ENCODE measurements at places on chromosomes 4 and X. TPM values are rescaled to one million over a fixed set of nuclear protein-coding genes. Genes with fewer than 3 reads are reported as not detected.

DNA sequence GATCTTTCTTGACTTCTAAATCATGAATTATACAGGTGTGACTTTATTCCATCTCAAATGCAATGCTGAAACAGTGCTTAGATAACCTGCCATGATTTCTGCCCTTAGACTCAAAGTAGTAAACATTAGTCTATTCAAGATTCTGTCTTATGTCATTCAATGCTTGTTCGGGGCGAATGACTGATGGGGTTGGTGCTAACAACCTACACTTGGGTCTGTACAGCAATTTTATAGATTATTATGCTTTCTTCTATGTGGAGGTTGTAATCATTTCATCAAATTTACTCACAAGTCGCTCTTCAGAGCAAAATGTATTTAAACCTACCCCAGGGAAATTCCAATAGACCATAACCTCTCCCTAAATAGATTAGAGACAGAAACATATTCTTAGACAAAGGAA lies 1021.5 kb upstream of the GRID2 start:
- H3K4me3 ChIP-seq, result no peak overlapping the region
- H3K36me3 ChIP-seq, result no peaks in the 10 kb centered on the region
- no peak for DNase-seq
- H3K4me1 ChIP-seq, result peaks cover under 1% of the 10 kb centered on the region
- H3K27me3 ChIP-seq, result no peaks in the 10 kb centered on the region

- no peak for DNase-seq
- H3K36me3 ChIP-seq, result peaks cover 13% of the 10 kb centered on the region
- peaks cover 36% of the 10 kb centered on the region for H3K4me1 ChIP-seq
Measured at GRCh38 chr4:78297116-78297800, 240.1 kb downstream of the FRAS1 start.

DNA sequence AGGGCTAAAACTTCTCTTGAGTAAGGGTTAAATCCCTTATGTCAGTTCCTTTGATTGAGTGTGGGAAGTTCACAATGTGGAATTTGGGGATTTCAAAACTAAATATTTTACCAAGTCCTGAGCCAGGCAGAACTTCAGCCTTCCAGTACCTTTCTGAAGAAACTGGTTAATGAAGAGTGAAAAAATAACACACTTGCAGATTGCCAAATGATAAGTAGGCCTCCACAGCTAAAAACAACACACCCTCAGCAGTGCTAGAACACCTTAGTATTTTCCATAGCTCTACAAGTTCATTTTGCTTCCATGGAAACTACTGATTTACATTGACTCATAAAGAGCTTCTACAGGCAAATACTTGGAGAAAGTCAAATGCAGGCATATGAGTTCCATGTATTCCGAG lies 326.8 kb downstream of the ZNF674 start:
- no peaks in the 10 kb centered on the region for H3K36me3 ChIP-seq
- DNase-seq, result no peak
- no peak overlapping the region for H3K4me3 ChIP-seq
- no peak overlapping the region for H3K27ac ChIP-seq
- H3K4me1 ChIP-seq, result no peaks in the 10 kb centered on the region
- H3K27me3 ChIP-seq, result no peaks in the 10 kb centered on the region

GRCh38 chr4:3040452-3041191 lies 33.7 kb downstream of the HTT-AS start:
- H3K4me3 ChIP-seq, result no peak overlapping the region
- no peak for DNase-seq
- H3K4me1 ChIP-seq, result peaks cover 4% of the 10 kb centered on the region
- H3K27me3 ChIP-seq, result no peaks in the 10 kb centered on the region
- H3K27ac ChIP-seq, result no peak overlapping the region

- H3K4me3 ChIP-seq, result no peak overlapping the region
- H3K27me3 ChIP-seq, result no peaks in the 10 kb centered on the region
- H3K36me3 ChIP-seq, result no peaks in the 10 kb centered on the region
- no peak overlapping the region for H3K27ac ChIP-seq
Measured at GRCh38 chrX:144295921-144296320, 412.1 kb downstream of the UBE2NL start.

GRCh38 chr4:19930742-19931141 lies 321.0 kb upstream of the SLIT2 start:
- no peaks in the 10 kb centered on the region for H3K36me3 ChIP-seq
- no peak overlapping the region for H3K27ac ChIP-seq
- H3K27me3 ChIP-seq, result peaks cover 2% of the 10 kb centered on the region
- DNase-seq, result no peak
- no peak overlapping the region for H3K4me3 ChIP-seq

- peaks cover 7% of the 10 kb centered on the region for H3K27me3 ChIP-seq
- no peak overlapping the region for H3K4me3 ChIP-seq
- DNase-seq, result peak; percentile 11
- H3K4me1 ChIP-seq, result peaks cover 12% of the 10 kb centered on the region
- no peaks in the 10 kb centered on the region for H3K36me3 ChIP-seq
Measured at GRCh38 chr4:173121076-173121561, 47.5 kb upstream of the GALNT7 start.

GRCh38 chr4:121421594-121421993 lies 40.8 kb upstream of the QRFPR start:
- H3K27me3 ChIP-seq, result no peaks in the 10 kb centered on the region
- H3K4me3 ChIP-seq, result no peak overlapping the region
- no peaks in the 10 kb centered on the region for H3K4me1 ChIP-seq
- no peak for DNase-seq
- H3K27ac ChIP-seq, result no peak overlapping the region
- H3K36me3 ChIP-seq, result no peaks in the 10 kb centered on the region

GRCh38 chr4:148447681-148448080 lies 5.5 kb upstream of the NR3C2 start:
- H3K4me3 ChIP-seq, result no peak overlapping the region
- H3K27me3 ChIP-seq, result peaks cover 7% of the 10 kb centered on the region
- no peak for DNase-seq
- H3K36me3 ChIP-seq, result no peaks in the 10 kb centered on the region
- H3K4me1 ChIP-seq, result peaks cover 6% of the 10 kb centered on the region

DNA sequence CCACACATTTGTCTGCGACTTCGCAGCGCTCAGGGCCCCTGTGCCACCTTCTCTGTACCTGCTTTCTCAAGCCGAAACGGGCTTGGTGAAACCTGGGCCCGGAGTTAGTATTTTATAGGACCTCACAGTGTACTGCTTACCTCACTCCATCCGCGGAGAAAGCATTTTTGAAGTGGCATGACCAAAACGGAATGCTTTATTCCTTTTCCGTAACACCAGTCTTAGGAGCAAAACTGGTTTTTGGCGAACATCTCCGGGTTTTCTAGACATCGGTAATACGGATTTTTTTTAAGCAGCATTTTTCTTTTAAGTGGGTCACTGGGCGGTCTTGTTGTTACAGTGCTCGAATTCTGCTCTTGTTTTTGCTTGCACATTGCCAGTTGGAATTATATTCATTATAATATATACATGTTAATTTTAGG lies 3.6 kb downstream of the ZIC3 start:
- peak overlapping the region; percentile 89 for H3K4me3 ChIP-seq
- H3K4me1 ChIP-seq, result peaks cover 7% of the 10 kb centered on the region
- no peak for DNase-seq

GRCh38 chrX:10399043-10399741 lies 221.2 kb downstream of the MID1 start:
- no peak overlapping the region for H3K27ac ChIP-seq
- no peak for DNase-seq
- peaks cover 2% of the 10 kb centered on the region for H3K4me1 ChIP-seq
- no peaks in the 10 kb centered on the region for H3K36me3 ChIP-seq

DNA sequence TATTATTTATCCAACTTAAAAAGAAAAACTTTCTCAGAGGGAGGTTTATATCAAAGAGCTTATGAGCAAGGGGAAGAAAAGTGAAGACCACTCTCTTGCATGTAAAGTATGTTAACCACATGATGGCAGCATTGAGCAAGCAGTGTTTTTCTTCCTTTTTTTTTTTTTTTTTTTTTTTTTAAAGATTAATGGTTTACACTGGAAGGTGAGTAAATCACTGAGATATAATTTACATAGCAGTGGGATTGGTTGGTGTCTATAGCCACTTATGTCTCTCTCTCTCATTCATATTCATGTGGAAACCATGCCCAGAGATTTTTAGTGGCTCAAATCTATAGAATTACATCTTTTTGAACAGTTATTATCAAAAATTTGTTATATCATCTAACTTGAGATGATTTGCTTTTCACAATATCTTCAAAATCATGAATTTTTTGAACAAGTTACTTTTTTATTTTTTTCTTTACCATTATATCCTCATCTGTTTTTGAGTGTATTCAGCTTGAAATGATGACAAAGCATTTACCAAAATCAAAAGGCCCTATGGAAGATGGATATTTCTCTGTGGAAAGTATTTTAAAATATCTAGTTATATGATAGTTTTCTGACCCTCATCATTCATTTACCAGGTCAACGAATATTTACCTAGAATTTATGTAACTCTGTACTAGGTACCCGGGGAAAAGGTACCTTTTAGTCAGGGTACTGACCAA lies 31.6 kb downstream of the MTHFD2L start:
- H3K27me3 ChIP-seq, result no peaks in the 10 kb centered on the region
- no peak overlapping the region for H3K27ac ChIP-seq
- H3K4me1 ChIP-seq, result no peaks in the 10 kb centered on the region

GRCh38 chrX:69116077-69116476 lies 49.2 kb downstream of the PJA1 start:
- H3K36me3 ChIP-seq, result no peaks in the 10 kb centered on the region
- H3K27ac ChIP-seq, result no peak overlapping the region
- no peaks in the 10 kb centered on the region for H3K27me3 ChIP-seq
- DNase-seq, result no peak

GRCh38 chr4:105666693-105667092 lies 41.8 kb downstream of the INTS12 start:
- H3K27me3 ChIP-seq, result no peaks in the 10 kb centered on the region
- no peak overlapping the region for H3K27ac ChIP-seq
- H3K36me3 ChIP-seq, result no peaks in the 10 kb centered on the region
- DNase-seq, result no peak
- no peaks in the 10 kb centered on the region for H3K4me1 ChIP-seq

DNA sequence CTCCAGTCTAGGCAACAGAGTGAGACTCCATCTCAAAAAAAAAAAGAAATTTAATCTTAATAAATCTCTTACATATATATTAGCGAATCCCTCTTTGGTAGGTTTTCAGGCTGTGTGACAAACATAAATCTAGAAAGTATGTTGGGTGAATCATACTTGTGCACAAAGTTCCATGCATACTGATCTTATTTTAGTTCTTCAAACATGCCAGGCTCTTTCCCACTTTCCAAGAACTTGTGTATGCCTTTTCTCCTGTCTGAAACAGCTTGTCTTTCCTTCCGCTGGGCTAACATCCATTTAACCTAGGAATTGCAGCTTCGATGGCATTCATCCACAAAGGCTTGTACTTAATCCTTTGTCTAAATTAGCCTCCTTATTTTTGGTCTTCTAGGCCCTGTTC lies 156.6 kb upstream of the CASK start:
- no peaks in the 10 kb centered on the region for H3K36me3 ChIP-seq
- no peak overlapping the region for H3K4me3 ChIP-seq
- DNase-seq, result no peak
- H3K4me1 ChIP-seq, result peaks cover 3% of the 10 kb centered on the region
- no peak overlapping the region for H3K27ac ChIP-seq
- no peaks in the 10 kb centered on the region for H3K27me3 ChIP-seq

DNA sequence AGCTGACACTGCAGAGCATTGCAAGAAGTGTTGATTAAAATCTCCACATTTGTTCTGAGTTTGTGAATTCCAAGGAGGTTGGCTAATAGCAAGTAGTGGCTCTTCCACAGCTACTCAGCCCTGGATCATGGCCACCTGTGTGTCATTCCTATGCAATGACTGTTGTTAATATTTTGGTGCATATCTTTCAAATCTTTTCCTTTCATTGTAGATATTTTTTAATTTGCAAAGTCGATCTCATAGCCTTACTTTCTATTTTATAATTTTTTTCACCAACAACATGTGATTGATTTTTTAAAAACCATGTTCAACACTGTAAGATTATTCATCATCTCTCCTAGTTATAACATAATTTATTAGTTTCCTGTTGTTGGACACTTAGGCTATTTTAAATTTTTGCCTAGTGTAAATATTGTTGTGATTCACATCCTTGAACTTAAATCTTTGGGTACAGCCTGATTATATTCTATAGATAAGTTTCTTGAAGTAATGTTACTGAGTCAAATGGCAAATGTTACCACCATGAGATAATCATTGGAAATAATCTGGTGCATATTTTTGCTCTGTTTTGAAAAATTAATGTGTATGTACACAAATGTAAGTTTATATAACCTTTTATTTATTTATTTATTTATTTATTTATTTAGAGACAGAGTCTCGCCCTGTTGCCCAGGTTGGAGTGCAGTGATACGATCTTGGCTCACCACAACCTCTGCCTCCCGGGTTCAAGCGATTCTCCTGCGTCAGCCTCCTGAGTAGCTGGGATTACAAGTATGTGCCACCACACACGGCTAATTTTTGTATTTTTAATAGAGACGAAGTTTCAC lies 17.1 kb upstream of the ARHGAP10 start:
- H3K27me3 ChIP-seq, result no peaks in the 10 kb centered on the region
- H3K4me1 ChIP-seq, result no peaks in the 10 kb centered on the region
- H3K36me3 ChIP-seq, result no peaks in the 10 kb centered on the region
- no peak overlapping the region for H3K4me3 ChIP-seq

- H3K27me3 ChIP-seq, result no peaks in the 10 kb centered on the region
- H3K4me1 ChIP-seq, result no peaks in the 10 kb centered on the region
- H3K27ac ChIP-seq, result no peak overlapping the region
- no peak overlapping the region for H3K4me3 ChIP-seq
- H3K36me3 ChIP-seq, result no peaks in the 10 kb centered on the region
Measured at GRCh38 chrX:136200466-136200865, 50.7 kb downstream of the MAP7D3 start.

DNA sequence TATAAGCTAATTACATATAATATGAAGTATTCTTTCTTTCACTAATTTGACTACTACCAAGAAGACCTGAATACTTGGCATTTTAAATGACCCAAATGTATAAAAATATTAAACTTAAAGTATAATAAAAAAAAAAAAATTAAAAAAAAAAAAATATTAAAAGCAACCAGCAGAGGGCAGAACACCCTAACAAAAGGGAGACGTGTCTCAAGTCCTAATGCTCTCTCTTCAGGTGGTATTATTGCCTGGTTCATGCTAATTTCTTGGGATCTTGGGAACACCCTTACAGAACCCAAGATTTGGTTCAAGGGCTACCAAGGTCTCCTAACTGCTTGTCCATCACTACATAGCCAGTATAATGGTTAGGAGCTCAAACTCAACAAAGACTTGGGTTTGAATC lies 754.8 kb downstream of the RAB28 start:
- no peak overlapping the region for H3K27ac ChIP-seq
- H3K27me3 ChIP-seq, result no peaks in the 10 kb centered on the region
- no peak for DNase-seq
- no peaks in the 10 kb centered on the region for H3K36me3 ChIP-seq

- no peaks in the 10 kb centered on the region for H3K4me1 ChIP-seq
- H3K27ac ChIP-seq, result no peak overlapping the region
- H3K4me3 ChIP-seq, result no peak overlapping the region
Measured at GRCh38 chrX:153631907-153632594, 15.0 kb upstream of the DUSP9 start.

- no peak for DNase-seq
- H3K4me1 ChIP-seq, result no peaks in the 10 kb centered on the region
- no peak overlapping the region for H3K27ac ChIP-seq
- no peaks in the 10 kb centered on the region for H3K36me3 ChIP-seq
- no peaks in the 10 kb centered on the region for H3K27me3 ChIP-seq
- no peak overlapping the region for H3K4me3 ChIP-seq
Measured at GRCh38 chr4:58560736-58561135, 1450.6 kb upstream of the IGFBP7 start.

GRCh38 chr4:2049811-2050210 lies 9.3 kb upstream of the NAT8L start:
- H3K27me3 ChIP-seq, result no peaks in the 10 kb centered on the region
- H3K4me3 ChIP-seq, result no peak overlapping the region
- H3K36me3 ChIP-seq, result no peaks in the 10 kb centered on the region
- H3K4me1 ChIP-seq, result no peaks in the 10 kb centered on the region

PSAPL1 gene
- not detected for total RNA-seq

ZNF157 gene
- total RNA-seq, result 0.67 TPM

GIMD1 gene
- not detected for total RNA-seq

FRMD7 gene
- not detected for total RNA-seq

CT47B1 gene
- total RNA-seq, result not detected

SPP1 gene
- total RNA-seq, result 4.7 TPM

FOXO4 gene
- 16.4 TPM for total RNA-seq

CLIC2 gene
- total RNA-seq, result not detected
